ENCODE measurements at places on chromosomes 2 and 18. TPM values are rescaled to one million over a fixed set of nuclear protein-coding genes. Genes with fewer than 3 reads are reported as not detected.
A peak's percentile ranks its signal among the peaks of the same experiment; 100 is the strongest.

CNDP1 gene
- total RNA-seq = not detected

- no peak for DNase-seq
These were observed 570.6 kb downstream of the ZEB2 start for GRCh38 chr2:143949121-143949848.

IL1F10 gene
- total RNA-seq = not detected

PLGLB1 gene
- total RNA-seq = 1.4 TPM

GRCh38 chr2:11029136-11029535 is 117.4 kb downstream of the KCNF1 start:
- DNase-seq = no peak

- DNase-seq = no peak
These were observed 71.0 kb downstream of the PXDN start for GRCh38 chr2:1673160-1673944.

DNA sequence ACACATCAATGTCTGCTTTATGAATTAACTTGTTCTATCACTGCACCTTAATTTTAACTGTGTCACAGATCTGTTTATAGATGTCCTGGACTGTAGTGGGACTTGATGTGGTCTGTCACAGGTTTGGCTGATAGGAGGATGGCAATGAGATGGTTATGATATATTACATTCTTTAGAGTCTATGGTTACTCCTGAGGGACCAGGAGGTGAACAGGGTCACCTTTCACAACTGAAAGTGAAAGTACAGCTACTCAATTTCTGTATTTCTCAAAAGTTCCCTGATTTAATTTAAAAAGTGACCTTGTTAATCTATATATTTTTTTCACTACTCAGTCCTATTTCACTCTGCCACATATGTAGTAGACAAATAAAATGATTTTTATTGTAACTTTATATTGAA is 1284.1 kb upstream of the GYPC start:
- no peak for DNase-seq

DNA sequence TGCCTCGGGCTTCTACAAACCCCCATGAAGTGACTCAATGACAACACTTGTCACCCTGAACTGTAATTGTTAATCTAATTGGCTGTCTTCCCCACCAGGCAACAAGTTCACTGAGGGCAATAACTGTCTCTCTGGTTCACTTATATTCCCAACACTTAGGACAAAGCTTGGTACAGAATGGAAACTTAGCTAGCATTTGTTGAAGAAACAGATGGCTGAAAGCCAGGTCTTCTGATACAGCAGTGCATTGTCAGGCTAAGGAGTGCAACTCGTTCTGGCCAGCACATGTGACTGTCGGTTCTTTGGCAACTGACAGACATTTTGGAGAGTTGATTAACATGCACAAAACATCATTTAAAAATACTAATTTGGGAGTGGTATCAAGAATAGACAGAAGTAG is 14.6 kb upstream of the DNAJC27 start:
- DNase-seq = no peak

KIAA2012 gene
- not detected for total RNA-seq

DNA sequence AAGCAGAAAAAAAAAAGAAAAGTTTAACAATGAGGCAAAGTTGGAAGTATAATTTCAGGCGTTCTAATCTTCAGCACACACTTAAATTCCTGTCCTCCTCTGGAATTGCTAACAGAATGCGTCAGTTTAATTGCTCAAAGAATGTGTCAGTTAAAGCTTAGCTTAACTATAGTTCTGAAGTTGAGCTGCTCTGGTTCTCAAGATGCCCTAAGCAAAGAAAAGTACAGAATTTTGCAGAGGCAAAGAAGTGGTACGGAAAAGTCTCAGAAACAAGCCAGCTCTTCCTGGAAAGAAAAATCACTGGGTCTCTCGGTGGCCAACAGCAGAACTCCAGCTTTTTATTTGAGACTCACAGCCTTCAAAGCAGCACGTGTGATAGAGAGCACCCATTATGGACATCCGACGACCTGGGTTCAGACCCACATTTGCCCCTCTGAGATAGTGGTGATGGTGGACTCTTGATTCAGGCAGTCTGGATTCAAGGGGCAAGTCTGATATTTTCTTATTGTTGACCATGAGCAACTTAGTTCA is 22.2 kb upstream of the MYO3B start:
- DNase-seq = peak; percentile 34

MYO3B gene
- not detected for total RNA-seq

DNA sequence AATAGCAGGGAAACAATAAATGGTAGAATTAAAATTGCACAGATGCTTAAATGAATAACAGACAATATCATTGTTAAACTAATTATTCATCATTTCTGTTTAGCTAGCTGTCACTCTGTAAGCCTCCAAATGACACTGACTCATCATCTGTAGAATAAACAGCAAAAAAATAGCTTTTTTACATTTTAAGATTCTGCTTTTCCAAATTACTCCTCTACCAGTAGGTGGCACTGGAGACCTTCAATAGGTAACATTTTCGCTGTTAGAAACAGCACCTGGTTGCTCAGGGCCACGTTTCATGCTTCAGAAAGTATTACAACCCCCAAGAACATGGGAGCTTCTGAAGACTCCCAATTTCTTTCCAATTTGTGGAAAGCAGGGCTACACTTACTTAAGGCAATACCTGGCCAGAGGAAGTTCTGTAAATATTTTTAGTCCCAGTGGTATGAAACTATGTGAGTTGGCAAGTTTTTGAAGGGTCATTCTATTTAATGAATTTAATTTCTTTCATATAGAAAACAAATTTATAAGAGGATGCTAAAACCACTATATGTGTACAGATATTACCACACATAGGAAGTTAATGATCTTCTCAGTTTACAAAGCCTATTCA is 45.4 kb downstream of the TTN start:
- peak; percentile 78 for DNase-seq

KCNS3 gene
- 0.65 TPM for total RNA-seq

- DNase-seq = no peak
These were observed 636.1 kb upstream of the KLHL29 start for GRCh38 chr2:22748909-22749308.

DNA sequence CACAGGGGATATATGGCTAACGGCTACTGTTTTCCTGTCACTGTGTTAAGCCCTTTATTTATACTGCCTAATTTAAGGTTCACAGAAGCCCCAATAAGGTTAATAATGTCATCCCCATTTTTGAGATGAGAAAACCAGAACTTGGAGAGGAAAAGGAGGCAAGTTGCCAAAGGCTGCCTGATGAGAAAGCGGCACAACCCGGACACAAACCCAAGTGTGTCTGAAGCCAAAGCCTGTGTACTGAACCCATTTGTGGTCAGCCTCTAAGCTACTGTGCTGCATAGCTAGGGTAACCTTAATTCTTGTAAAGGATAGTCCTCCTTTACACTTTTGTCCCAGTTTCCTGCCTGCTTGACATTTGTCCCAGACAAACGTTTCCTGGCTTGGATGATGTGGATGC is 954.7 kb upstream of the FANCL start:
- DNase-seq = no peak

TRABD2A gene
- 0.99 TPM for total RNA-seq

FAM124B gene
- 13.3 TPM for total RNA-seq

KLHL30 gene
- total RNA-seq = not detected

DNA sequence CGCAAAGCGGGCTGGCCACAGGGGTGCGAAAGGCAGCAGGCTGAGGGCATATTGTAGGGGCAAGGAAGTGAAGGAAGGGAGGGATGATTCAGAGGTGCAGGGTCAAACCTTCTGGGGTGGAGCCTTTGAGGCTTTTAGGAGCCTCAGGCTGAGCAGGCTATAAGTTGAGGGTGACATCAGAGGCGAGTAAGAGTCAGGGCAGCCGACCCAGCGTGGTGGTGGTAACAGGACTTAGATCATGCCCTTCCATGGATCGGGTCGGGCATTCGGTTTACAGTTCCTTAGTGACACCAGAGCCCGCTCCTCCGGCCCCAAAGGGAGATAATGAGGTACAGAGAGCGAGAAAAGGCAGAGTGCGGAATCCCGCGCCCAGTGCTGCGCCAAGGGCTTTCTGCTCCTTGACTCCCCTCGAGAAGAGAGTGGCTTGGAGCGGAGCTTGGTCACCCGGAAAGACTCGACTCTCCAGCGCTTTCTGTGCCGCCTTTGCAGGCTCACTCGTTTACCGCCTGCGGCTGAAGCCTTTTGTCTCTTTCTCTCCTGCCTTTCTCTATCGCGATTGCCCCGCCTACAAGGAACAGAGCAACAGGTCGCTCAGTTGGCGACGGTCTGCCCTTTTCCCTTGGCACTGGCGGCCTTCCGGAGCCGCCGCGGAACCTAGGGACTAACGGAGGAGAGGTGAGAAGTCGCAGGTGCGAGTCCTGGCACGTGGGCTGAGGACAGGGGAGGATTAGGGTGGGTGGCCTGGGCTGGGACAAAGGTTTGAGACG is 720 bp downstream of the LBX2 start:
- no peak for DNase-seq

LYPD6 gene
- total RNA-seq = 7.5 TPM

DNA sequence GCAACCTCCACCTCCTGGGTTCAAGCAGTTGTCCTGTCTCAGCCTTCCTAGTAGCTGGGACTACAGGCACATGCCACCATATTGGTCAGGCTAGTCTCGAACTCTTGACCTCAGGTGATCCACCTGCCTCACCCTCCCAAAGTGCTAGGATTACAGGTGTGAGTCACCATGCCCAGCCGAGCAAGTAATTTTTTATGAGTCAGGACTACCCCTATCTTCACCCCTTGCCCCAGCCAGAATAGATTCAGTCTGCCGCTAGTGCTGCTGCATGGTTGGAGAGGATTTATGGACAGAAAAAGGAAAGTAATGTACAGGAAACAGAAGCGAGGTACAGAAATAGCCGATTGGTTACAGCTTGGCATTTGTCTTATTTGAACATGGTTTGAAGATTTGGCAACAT is 48.9 kb downstream of the BMPR2 start:
- no peak for DNase-seq

- DNase-seq = peak; percentile 84
These were observed at the start of gene EPC2 for GRCh38 chr2:148643998-148644882. EPC2 (plus strand) TSS chr2:148644751; CDS start chr2:148645018, 267 bp downstream.

DNA sequence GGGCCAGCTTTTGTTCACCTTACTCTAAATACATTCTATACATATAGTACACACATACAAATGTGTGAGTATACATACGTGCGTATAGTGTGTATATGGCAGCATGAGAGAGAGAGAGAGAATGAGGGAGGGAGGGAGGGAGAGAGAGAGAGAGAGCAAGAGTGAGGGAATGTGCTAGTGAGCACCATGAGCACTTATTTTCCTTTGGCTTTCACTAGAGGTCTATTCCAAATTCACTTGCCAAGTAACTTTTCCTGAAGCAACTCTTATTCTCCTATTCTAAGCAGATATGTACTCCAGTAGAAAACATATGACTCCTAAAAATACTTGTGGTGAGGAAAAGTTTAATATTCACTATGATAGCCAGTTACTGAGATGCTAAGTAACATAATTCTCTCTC is 85.7 kb downstream of the COBLL1 start:
- DNase-seq = no peak

- no peak for DNase-seq
These were observed 56.6 kb upstream of the PPM1B start for GRCh38 chr2:44112096-44112495.

DNA sequence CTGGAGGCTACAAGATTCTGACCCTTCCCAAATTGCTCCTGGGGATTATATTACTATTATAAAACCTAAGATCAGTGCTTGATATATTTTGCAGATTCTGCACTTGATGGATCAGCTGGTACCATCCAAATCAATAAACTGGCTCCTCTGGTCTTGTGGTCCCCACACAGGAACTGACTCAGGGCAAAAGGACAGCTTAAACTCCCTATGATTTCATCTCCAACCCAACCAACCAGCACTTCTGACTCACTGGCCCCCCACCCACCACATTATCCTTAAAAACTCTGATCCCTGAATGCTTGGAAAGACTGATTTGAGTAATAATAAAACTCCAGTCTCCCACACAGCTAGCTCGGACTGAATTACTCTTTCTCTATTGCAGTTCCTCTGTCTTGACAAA is 82.1 kb downstream of the TMEM163 start:
- no peak for DNase-seq

GRCh38 chr2:225065882-225066281 is 23.6 kb upstream of the DOCK10 start:
- DNase-seq = no peak

GRCh38 chr2:37871456-37872191 is 53.5 kb upstream of the RMDN2 start:
- DNase-seq = peak; percentile 20

TRIM54 gene
- 1.2 TPM for total RNA-seq

GRCh38 chr2:102291319-102292075 is 19.9 kb upstream of the IL1RL1 start:
- peak; percentile 6 for DNase-seq

DNA sequence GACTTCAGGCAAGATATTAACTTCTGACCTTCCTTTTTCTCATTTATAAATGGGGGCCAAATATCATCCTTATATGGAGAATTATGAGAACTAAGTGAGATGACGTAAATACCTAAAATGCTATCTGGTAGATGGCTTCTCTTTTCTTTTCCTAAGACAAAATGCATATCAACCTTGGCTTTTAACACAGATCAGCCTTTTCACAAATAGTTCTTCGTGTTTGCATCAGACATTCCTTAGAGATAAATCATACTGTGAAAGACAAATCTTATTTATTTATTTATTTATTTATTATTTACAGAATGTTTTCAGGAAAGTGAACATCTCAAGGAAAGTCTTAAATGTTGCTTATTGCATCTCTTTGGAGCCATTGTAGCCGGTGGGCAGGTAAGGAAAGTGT is 62.8 kb downstream of the NBEAL1 start:
- DNase-seq = no peak

GRCh38 chr2:37232131-37232933 is 874 bp downstream of the NDUFAF7 start:
- DNase-seq = no peak
